ENCODE measurements at places on chromosomes 3 and 15.

GRCh38 chr3:14200276-14200675 is 21.7 kb downstream of the LSM3 start:
- DNase-seq = no peak

- no peak for DNase-seq
Measured at GRCh38 chr3:52146811-52147210, 7.4 kb downstream of the POC1A start.

- DNase-seq = no peak
Measured at GRCh38 chr3:29145360-29145759, 135.5 kb upstream of the RBMS3 start.

- no peak for DNase-seq
Measured at GRCh38 chr3:137300703-137301102, 342.9 kb downstream of the IL20RB start.

DNA sequence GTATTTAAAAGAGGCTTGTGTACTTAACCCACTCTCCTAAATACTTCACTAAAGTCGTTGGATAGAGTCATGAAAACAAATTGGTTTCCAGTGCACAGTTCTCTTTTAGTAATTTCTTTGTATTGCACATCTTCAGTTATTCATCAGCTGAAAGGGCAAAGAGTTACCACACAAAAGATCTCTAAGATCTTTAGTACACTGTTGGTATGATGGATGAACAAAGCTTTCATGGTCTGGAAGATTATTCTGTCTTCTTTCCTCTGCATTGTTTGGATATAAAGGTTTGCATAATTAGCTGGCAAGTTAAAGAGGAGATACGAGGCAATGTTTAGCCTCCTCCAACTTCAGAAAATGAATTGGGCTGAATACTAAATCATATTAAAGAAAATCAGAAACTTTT is 40.5 kb downstream of the BCHE start:
- DNase-seq = no peak

DNA sequence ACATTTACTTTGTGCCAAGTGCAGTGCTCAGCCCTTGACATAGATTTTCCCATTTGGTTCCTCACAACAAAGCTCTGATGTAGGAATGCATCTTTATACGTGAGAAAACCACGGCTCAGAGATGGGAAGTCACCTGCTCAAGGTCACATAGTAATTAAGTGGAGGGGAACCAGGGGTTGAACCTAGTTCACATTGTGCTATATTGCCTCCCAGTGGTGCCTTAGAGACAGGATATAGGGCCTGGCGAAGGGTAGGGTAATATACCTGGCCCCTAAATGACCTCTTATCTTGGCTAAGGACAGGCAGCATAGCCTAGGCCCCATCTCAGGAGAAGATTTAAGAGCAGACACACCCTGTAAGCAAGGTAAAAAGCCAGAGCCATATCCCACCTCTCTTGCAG is 71.5 kb downstream of the FOXP1 start:
- peak; percentile 62 for DNase-seq

- no peak for DNase-seq
Measured at GRCh38 chr15:63458026-63458425, 46.4 kb upstream of the USP3 start.

- no peak for DNase-seq
Measured at GRCh38 chr3:104961851-104962250, 404.9 kb upstream of the ALCAM start.

- no peak for DNase-seq
Measured at GRCh38 chr3:98048586-98048985, 13.5 kb upstream of the GABRR3 start.

- DNase-seq = peak; percentile 12
Measured at GRCh38 chr3:51384055-51384725, 901 bp upstream of the MANF start.

DNA sequence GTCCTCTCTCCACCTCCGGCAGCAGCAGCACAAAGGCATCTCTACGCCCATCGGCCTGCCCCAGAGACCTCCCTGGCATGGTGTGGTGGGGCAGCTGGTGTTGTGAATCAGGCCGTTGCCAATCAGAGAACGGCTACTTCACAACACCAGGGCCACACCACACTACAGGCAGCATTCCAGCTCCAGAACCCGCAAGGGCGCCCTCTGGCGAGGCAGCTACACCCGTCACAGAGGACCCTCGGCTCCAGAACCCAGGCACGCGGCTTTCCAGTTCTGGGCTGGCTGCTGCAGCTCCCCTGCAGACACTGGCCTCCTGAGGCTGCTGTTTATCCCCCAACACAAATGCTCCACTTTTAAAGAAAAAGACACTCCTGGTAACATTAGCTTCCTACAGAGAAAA is 127.5 kb upstream of the TOPAZ1 start:
- DNase-seq = peak; percentile 7

DNA sequence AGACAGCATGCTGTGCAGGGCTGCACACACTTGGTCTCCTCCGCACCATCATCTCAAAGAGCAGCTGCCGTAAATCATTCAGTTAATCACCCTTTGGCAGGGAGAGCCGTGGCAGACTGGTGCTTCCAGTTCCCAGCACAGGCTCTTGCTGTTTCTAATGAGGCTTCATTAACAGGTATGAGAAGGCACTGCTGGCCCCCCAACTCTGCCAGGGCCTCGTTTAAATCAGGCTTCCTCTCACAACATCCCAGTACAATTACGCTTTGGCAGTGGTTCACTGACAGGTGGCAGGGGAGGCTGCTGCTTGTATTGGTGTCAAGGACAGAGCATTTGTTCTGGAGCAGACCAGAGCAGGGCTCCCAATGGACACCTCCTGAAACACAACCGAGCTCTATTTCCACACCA is 77.1 kb downstream of the BFSP2 start:
- no peak for DNase-seq
